ENCODE measurements at places on chromosomes 7 and 10. TPM values are rescaled to one million over a fixed set of nuclear protein-coding genes. Genes with fewer than 3 reads are reported as not detected.

BTBD16 gene
- total RNA-seq, result 0.09 TPM

NFE2L3 gene
- total RNA-seq, result 0.18 TPM

LAMB1 gene
- 332 TPM for total RNA-seq

LRRC27 gene
- total RNA-seq, result 24.1 TPM

ADRA2A gene
- 0.82 TPM for total RNA-seq

C1QL3 gene
- 0.09 TPM for total RNA-seq

SPOCK2 gene
- total RNA-seq, result 0.36 TPM

ANXA11 gene
- 51.1 TPM for total RNA-seq

RAMP3 gene
- not detected for total RNA-seq

DNA sequence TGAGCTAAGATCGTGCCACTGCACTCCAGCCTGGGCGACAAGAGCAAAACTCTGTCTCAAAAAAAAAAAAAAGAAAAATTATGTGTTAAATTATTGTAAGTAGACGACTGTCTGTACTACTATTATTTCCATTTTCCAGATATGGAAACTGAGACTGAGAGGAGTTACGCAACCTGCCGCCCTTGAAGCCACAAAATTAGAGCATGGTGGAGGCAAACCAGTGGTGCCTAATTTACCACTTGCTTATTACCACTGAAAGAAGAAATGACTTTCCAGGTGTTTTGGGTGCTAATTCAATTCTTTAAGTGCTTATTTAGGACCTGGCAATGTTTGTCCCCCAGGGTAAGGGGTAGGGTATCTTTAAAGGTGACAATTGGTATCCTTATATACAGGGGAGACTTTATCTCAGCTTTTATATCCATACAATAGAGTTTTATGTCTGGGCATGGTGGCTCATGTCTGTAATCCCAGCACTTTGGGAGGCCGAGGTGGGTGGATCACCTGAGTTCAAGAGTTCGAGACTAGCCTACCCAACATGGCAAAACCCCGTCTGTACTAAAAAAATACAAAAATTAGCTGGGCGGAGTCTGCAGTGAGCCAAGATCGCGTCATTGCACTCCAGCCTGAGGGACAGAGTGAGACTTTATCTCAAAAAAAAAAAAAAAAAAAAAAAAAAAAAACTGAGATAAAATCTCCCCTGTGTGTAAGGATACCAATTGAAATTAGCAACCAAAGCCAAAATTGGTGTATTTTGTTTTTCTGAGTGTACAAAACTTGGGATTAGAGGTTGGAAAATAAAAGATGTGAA lies 16.6 kb upstream of the CAMK1D start:
- peak; percentile 42 for DNase-seq

DNA sequence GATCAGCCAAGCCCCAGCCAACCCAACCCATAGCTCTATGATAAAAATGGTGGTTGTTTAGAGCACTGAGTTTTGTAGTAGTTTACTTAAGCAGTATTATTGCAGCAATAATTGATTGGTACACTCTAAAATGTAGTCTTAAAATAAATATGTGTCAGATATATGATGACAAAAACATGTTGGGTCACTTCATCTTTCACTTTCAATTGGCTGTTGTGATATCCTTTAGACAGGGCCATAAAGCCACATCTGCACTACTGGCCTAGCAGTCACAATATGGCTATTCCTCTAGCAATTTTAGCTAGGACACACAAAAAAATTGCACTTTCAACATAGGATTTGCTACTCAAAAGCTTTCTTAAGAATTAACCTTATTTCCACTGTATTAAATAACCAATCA lies 5.9 kb upstream of the CAV1 start:
- no peak for DNase-seq

DNA sequence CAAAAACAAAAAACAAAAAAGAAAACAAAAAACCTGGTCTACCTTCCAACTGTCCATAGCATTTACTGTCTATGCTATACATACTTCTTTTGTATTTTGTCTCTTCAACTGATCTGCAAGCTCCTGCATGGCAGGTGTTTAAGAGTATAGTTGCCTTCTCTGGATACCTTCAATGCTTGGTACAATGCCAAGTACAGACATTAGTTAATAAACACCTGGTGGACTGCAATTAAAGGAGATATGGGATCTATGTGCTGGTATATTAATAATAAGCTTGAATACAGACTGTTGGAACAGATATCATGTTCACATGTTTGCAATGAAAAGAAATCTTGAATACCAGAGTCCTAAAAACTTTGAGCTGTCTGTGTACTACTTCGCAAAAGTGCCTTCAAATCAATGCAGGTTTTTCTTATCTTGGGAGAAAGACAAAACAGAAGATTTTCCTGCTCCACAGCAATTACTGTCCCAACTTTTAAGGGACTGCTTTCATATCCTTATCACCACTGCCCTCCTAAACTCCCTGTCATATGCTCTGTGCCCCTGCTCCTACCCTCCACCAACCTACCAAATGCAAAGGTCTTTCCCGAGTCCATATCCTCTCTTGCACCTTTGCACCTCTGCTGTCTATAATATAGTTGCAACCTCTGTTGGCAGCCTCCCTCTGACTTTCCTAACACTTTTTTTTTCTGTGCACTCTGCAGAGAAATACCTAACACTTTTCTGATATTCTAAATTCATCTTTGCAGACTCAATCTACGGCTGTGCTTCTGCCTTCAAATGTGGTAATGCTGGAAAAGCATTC lies 85.1 kb downstream of the DNMBP start:
- no peak for DNase-seq

DNA sequence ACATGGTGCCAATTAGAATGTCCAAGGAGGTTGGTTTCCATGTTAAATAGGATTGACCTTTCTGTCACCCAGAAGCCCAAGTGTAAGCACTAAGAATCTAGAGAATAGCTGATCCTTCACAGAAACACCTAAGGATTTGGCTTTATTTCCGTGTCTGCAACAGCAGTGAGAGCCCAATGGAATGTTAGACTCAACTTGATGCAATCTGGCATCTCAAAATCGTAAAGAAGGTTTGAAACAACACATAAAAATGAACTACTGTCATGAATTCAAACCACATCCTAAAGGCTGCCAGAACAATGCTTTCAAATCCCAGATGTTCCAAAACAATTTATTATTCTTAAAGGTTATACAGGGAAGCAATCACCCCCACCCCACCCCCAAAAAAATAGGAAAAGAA lies 18.6 kb downstream of the PPP1R3C start:
- peak; percentile 98 for DNase-seq

GRCh38 chr10:133372507-133372906 lies 647 bp downstream of the ECHS1 start:
- no peak for DNase-seq

- peak; percentile 58 for DNase-seq
These were observed at the start of gene STX1A for GRCh38 chr7:73718905-73719805. Gene STX1A, minus strand, starts transcription at chr7:73719669. Its CDS starts 38 bp downstream, at chr7:73719631.

DNA sequence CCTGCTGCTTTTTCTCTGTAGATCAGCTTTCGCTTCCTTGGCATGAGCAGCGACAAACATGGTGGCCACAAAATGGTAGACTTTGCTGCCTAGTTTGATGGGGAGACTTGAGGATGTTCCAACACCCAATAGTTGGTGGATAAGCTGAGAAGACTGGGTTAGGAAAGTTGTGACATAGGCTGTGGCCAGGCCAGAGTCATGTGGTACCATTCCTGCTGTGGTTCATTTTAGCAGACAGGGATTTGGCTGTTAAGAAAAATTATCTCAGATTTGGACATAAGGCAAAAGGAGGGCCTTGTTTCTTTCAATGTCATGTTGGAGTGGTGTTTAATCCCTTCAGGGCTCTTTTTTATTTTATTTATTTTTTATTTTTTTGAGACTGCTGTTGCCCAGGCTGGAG lies 26.6 kb upstream of the FAM180A start:
- DNase-seq, result peak; percentile 40

DNA sequence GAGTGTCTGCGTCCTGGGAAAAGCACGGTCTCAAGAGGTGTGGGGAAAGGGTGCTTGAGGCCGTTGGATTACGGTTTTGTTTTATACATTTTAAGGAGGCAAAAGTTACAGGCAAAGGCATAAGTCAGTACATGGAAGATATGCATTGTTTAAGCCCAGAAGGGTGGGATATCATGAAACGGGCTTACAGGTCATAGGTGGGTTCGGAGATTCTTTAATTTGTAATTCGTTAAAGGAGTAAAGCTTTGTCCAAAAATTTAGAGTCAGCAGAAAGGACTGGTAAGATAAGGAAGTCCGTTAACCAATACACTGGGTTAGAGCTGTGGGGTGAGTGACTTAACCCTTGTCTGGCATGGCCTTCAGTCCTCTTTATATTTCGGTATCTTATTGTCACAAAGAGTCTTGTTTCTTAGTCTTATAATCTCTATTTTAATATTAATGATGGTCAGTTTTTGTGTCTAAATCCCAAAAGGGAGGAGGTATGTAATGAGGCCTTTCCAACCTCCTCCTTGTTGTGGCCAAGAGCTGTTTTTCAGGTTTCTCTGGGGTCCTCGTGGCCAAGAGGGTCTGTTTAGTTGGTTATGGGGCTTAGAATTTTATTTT lies 12.7 kb downstream of the TSPAN14 start:
- DNase-seq, result no peak
